ENCODE measurements at places on chromosomes 12 and 14. TPM values are rescaled to one million over a fixed set of nuclear protein-coding genes. Genes with fewer than 3 reads are reported as not detected.
A peak's percentile ranks its signal among the peaks of the same experiment; 100 is the strongest.

RAD51AP1 gene
- total RNA-seq, result 52.3 TPM

DNA sequence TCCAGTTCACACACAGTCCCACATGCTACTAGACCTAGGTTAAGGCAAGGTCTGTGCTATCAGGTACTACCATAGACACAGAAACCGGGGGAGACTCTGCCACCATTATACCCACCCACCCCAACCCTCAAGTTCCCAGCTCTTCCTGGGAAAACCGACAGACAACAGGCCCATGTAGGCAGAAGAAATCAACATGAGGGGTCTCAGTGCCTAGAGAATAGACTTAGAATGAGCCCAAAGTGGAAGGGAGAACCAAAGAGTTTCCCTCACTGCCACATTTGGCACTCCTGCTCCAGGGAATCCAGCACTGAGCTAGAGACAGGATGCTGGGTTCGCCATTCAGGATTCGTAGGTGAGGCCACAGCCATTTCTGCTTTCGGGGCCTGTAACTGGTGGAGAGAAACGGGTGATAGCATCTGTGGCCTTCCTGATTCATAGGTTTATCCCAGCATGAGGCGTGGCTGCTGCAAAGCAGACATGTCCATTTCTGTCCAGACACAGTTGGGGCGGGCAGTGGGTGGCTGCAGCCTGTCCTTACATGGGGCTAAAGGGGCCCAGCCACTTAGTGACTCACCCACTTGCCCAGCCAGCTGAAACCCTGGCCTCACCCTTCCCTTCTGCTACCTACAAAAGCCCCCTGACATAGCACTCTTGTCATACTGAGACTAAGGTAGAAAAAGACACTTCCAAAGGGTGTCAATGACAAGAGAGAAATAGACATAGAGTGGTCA lies 69.4 kb downstream of the IRF2BPL start:
- no peak for DNase-seq

ITPR2 gene
- 40.3 TPM for total RNA-seq

GRIN2B gene
- total RNA-seq, result not detected

- peak; percentile 78 for DNase-seq
These were observed 186.7 kb downstream of the EFCAB11 start for GRCh38 chr14:89767861-89768268.

DNA sequence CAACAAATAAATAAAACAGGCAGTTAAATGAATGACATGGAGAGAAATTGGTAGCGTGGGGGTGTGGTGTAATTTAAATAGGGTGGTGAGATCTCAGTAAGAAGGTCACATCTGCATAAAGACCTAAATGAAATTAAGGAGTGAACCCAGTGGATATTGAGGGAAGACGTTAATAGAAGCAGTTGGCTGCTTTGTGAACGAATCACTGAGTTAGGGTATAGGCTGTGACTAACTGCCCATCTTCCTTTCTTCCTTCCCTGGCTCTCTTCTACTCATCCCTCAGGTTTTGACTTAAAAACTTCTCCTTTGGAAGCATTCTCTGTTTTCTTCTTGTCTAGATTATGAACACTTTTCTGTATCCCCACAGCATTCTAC lies 64.7 kb downstream of the BTG1 start:
- DNase-seq, result no peak

TMEM63C gene
- total RNA-seq, result 0.29 TPM

ACTR10 gene
- 46.3 TPM for total RNA-seq

DNA sequence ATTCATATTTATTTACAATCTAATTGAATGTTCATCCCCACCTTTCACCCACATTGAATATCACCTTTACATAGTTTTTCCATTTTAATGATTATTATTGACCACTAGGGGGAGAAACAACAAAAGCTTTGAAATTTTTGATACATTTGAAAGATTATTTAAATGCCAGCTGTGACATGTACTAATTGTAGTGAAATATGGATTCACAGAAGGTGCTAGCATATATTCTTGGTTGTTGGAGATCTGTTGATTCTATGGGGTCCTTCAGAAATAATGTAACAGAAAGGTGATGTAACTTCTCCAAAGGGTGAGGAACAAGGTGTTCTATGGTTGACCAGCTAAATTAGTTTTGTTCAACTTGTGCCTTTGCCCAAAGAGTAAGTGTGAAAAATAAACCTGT lies 22.4 kb upstream of the GPR33 start:
- no peak for DNase-seq

Data from activated CD4-positive, alpha-beta T cell treated with anti-CD3 and anti-CD28 coated beads, Interleukin-2, amount 10 ng/mL, durations not matched to agents 7 days and 5 days (primary cell).